ENCODE measurements at places on chromosomes 1 and 21. TPM values are rescaled to one million over a fixed set of nuclear protein-coding genes. Genes with fewer than 3 reads are reported as not detected.

Gene ANGPTL3
- not detected for total RNA-seq

Gene SLC41A1
- total RNA-seq: 30.1 TPM

Gene FCRL1
- total RNA-seq: not detected

Gene KLF17
- not detected for total RNA-seq

Gene DCST2
- total RNA-seq: not detected

Gene GBP7
- total RNA-seq: not detected

Gene CFAP410
- 15.1 TPM for total RNA-seq

Gene MSH4
- 0.33 TPM for total RNA-seq

Gene PDC
- not detected for total RNA-seq

Gene SPRR3
- not detected for total RNA-seq

Gene A3GALT2
- total RNA-seq: not detected

Gene KRTAP21-2
- not detected for total RNA-seq

- no peak for DNase-seq
Observed at GRCh38 chr1:55146781-55147180, 68.4 kb downstream of the USP24 start.

DNA sequence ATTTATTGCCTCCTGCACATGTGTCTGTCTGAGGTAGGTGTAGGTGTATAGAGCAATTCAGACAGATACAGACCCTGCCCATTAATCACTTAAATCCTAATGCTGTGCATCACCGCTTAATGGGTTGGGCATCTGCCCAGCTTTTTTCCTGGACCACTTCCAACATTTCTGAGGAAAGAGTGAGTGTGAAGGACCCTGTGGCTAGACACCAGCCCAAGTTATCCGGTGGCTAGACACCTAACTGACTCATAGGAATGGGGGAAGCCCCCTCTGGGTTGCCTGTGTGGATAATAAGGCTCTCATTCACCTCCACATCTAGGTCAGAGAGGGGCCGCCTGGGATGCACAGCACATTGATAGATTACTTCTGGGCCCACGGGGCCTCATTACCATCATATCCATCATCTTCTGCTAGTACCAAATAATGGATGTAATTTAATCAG lies 121.1 kb upstream of the RAVER2 start:
- DNase-seq: no peak

DNA sequence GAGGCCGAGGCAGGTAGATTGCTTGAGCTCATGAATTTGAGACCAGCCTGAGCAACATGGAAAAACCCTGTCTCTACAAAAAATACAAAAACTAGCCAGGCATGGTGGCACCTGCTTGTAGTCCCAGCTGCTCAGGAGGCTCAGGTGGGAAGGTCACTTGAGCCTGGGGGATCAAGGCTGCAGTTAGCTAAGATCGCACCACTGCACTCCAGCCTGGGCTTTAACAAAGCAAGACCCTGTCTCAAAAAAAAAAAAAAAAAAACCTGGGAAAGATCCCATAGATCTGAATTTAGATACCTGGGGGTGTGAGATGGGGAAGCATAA lies 32.9 kb downstream of the NIBAN1 start:
- no peak for DNase-seq

- peak; percentile 89 for DNase-seq
Observed at GRCh38 chr1:158149577-158150269, 31.0 kb upstream of the CD1D start.

- DNase-seq: no peak
Observed at GRCh38 chr1:168691541-168691940, 37.5 kb downstream of the DPT start.

- DNase-seq: no peak
Observed at GRCh38 chr1:98920441-98921110, 84.1 kb downstream of the PLPPR5 start.

DNA sequence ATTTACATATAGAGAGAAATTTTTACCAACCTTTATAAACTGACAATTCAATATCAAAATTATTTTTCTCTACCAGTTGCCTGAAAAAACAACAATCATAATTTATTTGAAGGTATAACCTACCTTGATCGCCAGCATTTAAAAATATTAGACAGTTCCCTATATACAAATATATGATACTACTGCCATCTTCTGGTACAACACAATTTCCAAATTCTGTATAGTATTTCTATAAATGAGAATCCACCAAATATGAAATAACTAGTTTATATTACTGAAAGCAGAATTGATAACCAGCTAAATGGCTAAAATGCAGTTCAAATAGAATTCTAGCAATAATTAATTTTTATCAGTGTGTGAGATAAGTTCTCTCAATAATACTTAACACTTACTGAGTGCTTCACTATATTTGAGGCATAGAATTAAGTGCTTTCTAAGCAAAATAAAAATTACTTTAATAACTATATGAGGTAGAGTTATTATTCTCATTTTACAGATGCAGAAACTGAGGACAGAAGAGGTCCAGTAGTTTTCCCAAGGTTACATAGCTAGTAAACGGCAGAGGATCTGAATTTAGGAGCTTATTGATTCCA lies 75.6 kb downstream of the PIGK start:
- DNase-seq: no peak

GRCh38 chr1:152623203-152623844 lies 421 bp upstream of the LCE3A start:
- DNase-seq: peak; percentile 65

- no peak for DNase-seq
Observed at GRCh38 chr21:33810766-33811165, 104.8 kb downstream of the ATP5PO start.

DNA sequence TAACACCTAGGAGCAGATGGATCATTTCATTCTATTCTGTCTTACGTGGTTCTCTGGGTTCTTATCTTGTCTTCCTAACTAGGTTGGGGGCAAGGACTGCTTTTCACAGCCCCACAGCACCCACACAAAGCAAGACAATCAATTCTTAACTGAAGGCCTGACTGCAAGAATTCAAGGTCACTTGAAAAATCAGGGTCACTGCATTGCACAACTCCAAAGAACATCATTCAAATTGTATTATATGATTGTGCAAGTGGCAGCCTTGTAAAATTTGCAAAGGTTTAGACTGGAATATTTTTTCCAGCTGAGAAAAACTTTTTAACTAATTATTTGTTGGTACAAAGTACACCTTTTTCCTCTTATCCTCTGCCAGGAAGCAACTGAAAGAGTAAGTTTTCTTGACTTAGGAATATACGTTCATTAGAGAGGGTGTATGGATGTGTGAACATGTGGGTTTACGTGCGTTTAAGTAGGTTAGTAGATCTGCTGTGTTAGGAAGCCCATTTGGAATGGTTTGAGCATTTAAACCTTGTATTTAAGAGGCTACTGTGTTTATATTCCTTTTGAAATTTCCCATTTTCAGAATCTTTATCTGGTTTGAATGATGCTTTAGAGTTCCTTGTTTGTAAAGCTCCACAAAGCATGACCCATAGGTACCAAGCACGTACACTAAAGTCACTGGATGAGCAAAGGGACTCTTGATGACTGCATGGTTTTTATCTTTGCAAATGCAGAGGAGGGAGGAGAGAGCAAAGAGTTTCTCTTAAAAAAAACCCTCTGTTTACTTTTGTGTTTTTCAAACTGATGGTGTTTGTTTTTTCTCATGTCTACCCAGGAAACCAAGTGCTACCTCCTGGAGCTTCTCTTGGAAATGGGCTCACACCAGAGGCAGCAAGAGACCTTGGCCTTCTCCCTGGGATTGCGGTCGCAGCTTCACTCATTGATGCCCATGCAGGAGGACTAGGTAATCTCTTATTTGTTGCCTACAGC lies 214.9 kb downstream of the FGGY start:
- DNase-seq: no peak

GRCh38 chr1:228387321-228387720 lies 19.3 kb downstream of the TRIM11 start:
- DNase-seq: no peak

DNA sequence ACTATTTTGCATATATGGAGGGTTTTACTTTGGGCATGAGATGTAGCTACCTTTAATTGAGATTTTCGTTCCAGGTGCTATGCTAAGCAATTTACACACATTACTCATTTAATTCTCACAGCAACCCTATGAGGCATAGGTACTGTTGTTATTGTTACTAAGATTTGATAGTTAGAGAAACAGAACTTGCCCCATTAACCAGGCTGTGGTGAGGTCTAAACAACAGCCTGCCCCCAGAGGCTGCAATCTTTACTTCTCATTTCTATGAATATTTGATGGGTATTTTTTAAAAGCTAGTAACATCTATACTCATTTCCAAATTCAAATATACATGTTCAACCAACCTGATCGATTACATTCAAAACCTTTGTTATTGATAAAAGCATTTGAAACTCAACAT lies 155.6 kb downstream of the GALNT2 start:
- no peak for DNase-seq

DNA sequence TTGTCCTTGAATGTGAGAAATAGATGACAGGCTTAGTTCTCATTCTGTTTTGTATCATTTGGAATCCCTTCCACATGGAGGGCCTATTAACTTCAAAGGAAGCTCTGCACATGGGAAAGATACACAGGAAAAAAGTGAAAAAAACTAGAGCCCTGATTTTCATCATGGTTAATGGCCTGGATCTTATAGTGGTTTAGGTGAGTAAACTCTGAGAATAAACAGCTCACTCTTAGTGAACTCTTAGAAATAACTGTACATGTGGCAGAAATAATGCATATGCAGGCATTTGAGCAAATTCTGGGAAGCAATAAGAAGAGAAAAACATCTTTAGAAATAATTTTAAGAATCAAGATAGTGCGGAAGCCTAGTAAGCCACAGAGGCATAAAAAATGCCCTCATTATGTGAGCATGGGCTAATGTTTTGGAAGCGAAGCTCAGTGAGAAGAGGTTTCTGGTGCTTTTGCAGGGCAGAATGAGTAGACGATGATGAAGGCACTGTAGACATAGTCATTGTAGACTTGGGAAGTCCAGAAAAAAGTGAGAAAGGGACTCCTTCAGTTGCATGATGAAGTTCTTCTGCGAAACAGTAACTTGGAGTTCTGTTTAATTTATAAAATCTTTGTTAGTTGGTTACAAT lies 279.9 kb downstream of the DNM3 start:
- DNase-seq: peak; percentile 38

- DNase-seq: no peak
Observed at GRCh38 chr21:31107871-31108270, 69.6 kb upstream of the KRTAP19-8 start.

DNA sequence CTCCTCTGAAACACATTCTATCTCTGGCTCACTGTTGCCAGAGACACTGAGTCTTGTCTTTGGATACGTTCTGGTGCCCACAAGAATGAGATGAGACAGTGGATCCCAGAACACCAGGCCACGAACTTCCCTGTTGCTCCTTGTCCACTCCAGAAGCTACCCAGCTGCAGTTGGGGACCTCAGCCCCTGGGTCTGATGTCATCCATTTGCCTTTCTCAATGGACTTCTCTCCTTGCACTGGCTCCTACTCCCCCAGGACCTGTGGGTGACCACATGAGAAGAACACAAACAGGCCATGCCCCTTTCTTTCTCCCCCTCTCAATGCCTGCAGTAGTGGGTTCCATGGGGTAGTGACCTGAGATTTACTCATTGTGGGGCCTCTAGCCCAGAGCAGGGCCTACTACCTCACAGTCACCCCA lies 5.9 kb downstream of the NBPF1 start:
- peak; percentile 73 for DNase-seq

GRCh38 chr1:202967684-202968281 lies 726 bp upstream of the CYB5R1 start:
- DNase-seq: peak; percentile 81

DNA sequence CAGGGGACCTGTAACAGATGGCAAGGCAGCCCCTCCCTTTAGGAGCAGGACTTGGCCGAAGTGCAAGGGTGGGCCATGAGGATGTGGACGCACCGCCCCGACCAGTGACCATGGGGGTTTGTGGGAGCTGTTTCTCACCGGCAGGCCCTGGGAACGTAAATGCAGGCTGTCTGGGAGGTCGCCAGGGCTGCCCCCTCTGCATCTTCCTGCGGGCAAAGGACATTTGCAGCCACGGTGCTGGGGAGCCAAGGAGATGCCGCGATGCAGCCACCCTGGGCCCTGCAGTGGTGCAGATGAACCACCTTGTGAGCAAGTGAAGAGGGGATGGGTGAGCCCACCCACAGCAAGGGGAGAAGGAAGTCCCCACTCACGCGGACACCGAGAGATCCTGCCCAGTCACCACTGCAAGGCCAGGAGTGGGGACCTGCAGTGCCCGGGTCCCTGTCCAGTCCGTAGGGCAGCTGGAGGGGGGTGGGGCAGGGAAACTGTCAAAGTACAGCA lies 121.1 kb downstream of the SIK1 start:
- no peak for DNase-seq

- no peak for DNase-seq
Observed at GRCh38 chr1:118563981-118564951, 379.2 kb upstream of the SPAG17 start.

- DNase-seq: no peak
Observed at GRCh38 chr1:208724079-208724478, 479.9 kb upstream of the PLXNA2 start.

- no peak for DNase-seq
Observed at GRCh38 chr21:39675590-39675989, 62.9 kb downstream of the B3GALT5 start.

DNA sequence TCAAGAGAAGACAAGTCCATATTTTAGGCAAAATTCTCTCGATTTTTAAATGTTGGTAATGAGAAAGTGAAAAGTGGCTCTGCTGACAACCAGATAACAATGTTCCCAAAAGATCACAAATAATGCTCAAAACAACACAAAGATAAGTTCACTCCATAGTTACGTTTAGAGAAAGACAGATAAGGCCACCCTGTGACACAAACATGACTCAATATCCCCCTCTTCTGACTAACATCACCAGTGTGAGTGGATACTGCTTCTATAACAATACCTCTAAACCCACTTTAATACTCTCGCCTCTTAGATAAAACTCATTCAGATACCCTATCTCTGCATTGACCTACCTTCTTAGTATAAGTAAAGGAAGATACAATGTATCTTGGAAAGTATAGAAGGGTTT lies 51.2 kb upstream of the RGS7 start:
- no peak for DNase-seq

- no peak for DNase-seq
Observed at GRCh38 chr1:37069406-37069805, 35.1 kb upstream of the GRIK3 start.
